ENCODE measurements at places on chromosomes 6 and 20.
A peak's percentile ranks its signal among the peaks of the same experiment; 100 is the strongest.

GRCh38 chr6:137490961-137491360 is 3.2 kb downstream of the OLIG3 start:
- no peak for DNase-seq

DNA sequence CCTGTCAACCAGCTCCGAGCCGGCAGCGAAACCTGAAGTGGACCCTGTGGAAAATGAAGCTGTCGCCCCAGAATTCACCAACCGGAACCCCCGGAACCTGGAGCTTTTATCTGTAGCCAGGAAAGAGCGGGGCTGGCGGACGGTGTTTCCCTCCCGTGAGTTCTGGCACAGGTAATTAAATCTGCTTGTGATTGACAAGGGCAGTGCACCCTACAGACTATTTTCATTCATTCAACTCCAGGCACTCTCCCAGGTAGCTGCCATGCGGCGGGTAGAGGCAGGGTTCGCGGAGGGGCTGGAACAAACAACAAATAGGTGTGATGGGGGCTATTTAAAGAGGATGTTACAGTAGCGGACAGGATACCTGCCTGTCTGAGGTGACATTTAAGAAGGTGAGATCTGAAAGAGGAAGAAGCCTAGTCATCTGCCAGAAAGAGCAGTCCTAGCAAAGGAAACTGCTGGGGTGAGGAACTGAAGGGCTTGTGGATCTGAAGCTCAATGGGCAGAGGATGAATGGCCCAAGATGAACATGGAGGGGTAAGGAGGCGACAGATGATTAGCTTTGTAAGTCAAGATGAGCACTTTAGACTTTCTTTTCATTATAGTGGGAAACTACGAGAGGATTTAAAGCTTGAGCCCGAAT is 810 bp downstream of the MRPL18 start:
- DNase-seq, result no peak

- DNase-seq, result no peak
Observed at GRCh38 chr20:35555951-35556645, 14.2 kb downstream of the ERGIC3 start.

- peak; percentile 83 for DNase-seq
Observed at GRCh38 chr6:106939208-106939607, 35.3 kb downstream of the CD24 start.

DNA sequence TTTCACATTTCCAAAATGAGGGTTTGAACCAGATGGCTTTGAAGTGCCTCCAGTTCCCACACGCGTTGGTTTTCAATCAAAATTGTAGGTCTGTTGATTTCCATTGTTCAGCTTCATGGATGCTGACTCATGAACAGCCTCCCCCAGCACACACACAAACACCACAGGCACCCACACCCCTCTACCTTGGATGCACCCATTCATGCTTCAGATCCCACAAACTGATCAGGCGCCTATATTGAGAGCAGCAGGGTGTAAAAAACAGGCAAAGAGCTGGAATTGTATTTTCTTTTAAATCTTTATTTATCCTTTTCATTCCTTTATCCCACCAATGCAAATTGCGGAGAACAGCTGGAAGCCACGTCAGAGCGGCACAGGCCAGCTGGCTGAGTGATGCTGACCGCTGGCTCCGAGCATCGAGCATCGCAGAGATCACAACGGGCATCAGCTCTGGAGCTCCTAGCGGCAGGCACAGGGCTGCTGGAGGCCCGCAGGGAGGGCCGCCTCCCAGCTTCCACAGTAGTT is 29.3 kb upstream of the TBC1D7 start:
- DNase-seq, result no peak

DNA sequence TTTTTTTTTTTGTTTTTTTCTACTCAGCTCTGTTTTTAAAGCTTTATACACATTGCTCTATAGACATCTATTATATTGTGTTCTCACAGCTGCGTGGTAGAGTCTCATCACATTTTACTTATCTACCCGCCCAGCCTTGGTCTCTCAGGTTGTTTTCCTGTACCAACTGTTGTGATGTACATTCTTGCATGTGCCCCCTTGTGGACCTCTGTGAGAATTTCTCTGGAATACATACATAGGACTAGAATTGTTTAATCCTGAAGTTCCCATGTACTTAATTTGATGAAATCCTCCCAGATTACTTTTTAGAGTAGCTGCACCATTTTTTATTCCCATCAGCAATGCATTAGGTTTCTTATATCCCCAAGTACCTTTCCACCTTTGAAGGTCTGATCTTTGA is 40.4 kb upstream of the TINAG start:
- no peak for DNase-seq

DNA sequence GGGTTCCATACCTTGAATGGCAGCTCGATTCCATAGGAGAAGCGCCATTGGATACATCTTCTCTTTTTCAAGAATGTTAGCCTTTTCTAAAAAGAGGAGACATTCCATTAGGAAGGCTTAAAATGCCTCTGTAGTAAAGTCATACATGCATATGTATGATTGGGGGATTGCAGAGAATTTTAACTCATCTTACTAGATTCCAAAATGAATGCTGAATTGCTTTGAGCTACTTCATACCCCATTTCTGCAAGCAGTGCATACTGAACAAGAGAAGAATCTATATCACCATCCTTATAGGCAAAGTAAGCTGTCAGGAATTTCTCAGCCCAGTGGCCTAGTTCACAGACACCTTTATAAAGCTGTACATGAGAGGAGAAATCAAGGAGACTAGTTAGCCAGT is 80.3 kb downstream of the NDUFAF5 start:
- DNase-seq, result no peak

DNA sequence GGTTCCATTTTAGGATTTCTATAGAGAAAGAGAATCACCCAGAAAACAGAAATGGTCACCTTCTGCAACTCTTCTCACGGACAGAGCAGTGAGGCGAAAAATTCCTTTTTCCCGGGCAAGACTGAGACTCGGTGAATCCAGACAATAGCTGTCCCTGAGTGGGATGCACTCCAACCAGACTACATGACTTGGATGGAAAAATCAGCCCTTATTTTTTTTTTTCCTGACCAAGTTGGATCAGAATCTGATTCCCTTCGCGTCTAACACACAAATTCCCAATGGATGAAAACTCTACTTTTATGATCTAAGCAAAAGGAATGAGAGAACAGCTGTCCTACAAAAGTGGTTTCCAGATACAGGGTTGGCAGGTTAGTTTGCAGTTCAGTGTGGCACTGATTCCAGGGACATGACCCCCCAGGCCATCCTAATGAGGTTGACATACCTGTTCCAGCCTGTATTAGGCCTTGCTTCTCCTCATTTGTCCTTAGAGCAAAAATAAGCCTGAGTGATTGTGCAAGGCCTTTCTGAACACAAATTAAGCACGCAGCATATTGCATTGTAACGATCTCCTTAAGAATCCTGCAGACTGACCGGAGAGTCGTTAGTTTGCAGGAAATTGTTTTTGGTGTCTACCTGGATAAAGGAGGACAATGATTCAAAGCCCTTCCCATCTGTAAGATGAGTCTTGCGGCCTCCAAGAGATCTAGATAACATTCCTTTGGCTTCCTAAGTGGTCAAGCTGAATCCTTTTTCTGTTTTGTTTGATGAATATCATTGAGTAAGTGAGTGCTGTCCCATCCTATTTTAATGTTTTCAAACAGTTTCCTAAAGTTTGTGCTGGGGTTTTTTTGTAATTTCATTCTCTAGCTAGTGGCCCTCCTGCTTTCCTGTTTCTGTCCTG is 1.5 kb upstream of the NEDD9 start:
- DNase-seq, result no peak

DNA sequence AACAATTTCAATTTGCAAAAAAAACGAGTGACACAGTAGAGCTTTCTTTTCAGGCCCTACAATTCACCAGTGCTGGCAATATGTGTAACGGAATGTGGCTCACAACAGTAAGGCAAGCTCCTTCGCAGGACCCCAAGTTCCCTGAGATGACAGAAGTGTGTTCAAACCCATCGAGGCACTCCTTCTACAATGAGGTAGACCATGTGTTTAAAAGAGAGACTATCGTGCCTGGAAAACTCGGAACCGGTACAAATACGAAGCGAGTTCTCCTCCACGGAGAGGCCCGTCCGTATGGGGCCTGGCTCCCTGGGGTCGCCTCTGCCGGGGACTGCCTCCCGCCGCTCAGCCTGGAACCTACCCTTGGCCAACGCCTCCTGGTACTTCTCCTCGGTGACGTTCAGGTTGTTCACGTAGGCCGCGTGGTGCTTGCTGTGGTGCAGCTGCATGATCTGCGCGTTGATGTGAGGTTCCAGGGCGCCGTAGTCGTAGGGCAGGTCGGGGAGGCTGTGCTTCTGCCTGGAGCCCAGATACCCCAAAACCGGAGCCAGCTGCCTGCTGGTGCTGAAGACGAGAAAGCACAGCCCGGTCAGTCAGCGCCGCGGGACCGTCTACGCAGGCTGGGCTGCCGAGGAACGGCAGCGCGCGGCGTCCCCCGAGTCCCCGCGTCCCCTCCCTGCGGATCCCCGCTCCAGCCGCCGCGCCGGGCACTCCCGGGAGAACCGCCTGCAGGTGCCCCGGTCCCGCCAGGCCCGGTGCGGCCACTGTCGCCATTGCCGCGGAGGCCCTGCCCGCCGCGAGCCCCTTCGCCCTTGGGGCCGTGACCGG is 526 bp downstream of the SOD2 start:
- DNase-seq, result peak; percentile 25

DNA sequence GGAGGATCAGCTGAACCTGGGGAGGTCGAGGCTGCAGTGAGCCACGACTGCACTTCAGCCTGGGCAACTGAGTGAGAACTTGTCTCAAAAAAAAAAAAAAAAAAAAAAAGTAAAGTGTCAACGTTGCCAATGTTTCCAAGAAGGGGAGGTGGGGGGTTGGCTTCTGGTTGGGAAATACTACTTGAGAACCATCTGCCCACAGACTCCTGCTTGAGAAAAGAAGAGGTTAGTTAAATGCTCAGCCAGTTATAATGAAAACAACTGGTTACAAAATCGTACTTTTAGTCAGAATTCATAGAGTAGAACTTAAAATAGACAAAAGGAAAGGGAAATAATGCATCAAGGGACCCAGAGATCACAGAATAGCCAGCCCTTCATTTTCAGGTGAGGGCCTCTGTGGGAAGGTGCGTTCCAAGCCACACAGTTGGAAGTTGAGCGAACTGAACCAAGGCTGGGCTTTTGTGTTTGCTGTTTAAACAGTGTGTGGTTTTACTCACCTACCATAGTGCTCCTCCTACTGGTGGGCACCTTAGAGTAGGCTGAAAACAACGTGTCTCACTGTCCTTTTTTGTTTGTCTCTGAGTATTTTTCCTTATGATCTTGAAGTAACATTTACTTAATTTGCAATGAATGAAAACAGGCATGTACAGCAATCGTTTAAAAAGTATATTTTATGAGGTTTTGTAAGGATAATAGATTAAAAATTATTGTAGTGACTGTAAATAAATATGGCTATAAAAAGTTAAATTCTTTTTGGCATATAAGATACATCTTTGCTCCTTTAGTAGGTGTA is 200.7 kb downstream of the BCAS1 start:
- DNase-seq, result no peak

- DNase-seq, result no peak
Observed at GRCh38 chr20:11728937-11729336, 188.8 kb upstream of the BTBD3 start.

DNA sequence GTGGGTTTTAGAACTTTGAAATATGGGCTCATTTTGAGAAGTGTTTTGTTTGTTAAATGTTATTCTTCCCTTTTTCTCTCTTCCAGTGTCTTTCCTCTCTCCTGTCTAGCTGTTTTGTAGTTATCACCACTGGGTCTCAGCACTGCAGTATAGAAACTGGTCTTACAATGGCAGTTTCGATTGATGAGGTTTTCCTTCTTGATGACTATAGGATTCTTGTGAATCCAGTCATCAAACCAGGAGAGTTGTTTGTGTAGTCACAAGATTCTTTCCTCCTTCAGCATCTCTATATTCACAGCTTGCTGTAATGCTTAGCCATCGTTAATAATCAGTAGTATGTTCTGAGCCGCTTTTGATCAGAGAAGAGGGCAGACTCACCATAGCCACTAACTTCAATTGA is 172.3 kb downstream of the OGFRL1 start:
- no peak for DNase-seq

GRCh38 chr6:18400831-18401446 is 13.8 kb downstream of the RNF144B start:
- no peak for DNase-seq

- no peak for DNase-seq
Observed at GRCh38 chr6:116028233-116028632, 32.5 kb downstream of the FRK start.

- DNase-seq, result peak; percentile 73
Observed at GRCh38 chr6:1396952-1397868, 7.8 kb downstream of the FOXF2 start.

DNA sequence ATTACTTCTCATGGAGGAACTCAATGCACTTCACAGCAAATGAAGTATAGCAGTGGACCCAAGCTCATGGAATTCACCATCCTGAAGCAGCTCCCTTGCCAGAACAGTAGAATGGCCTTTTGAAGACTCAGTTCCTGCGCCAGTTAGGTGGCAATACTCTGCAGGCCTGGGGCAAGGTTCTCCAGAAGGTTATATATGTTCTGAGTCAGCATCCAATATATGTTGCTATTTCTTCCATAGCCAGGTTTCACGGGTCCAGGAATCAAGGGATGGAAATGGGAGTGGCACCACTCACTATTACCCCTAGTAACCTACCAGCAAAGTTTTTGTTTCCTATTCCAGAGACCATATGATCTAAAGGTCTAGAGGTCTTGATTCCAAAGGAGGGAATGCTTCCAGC is 56.4 kb upstream of the CNKSR3 start:
- DNase-seq, result no peak

- no peak for DNase-seq
Observed at GRCh38 chr20:2299301-2299700, 3.5 kb downstream of the TGM3 start.

DNA sequence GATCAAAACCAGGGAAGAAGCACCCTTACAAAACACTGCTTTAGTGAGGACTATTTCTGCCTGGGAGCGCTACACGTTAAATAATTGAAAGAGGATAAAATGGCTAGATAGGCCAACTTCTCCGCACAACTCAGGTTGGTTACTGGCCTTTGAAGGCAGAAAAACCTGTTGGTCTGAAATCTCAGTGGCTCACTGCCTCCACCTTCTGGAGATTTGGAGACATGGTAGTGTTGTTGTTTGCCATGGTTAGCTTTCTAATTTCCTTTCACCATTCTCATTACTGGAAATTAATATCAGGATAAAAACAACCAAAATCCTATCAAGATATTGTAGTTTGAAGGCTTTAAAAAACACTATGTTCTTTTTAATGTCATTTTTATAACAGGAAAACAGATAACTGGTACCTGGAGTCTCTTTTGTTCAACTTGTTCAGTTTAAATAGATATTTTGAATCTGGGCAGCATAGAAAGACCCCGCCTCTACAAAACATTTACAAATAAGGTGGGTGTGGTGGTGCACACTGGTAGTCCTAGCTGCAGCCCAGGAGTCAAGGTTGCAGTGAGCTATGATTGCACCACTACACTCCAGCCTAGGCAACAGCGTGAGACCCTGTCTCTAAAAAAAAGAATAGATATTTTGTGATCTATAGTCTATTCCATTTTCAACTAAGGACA is 27.5 kb upstream of the BCLAF1 start:
- peak; percentile 5 for DNase-seq
